ENCODE measurements at places on chromosomes 13 and 19.

DNA sequence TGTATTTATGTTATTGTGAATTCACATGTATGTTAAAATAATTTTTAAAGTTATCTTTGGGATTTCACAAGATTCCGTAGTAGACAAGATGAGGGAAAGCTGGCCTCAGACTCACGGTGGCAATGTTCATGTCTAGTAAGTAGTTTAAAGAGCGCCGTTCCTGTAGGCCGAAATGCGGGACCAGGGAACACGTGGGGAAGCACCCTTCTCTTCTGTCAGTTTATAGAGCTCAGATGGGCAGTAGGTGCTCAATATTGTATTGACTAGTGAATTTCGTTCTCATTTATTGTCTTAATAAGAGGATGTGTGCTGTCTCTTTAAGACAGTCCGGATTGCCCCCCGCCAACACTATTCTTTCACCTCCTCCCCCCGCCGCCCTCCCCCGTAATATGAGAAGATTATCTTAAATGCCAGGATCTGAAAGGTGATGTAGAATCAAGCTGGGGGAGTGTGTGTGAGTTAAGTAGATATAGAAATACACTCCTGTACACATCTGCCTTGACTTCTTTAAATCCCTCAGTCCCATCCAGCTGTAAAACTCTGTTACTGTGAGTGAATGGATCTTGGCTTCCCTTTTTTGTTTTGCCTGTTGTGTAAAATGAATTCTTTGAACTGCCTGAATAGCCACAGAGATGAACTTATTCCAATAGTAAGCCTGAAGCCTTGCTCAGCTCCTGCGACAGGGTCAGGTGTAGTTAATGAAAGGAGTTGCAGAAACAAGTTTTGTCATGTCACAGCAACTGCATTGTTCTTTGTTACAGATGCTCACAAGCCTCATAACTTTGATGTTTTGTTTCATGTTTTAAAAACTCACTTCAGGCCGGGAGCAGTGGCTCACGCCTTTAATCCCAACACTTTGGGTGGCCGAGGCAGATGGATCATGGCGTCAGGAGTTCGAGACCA is 1.3 kb downstream of the LAMP1 start:
- peaks cover 14% of the 10 kb centered on the region for H3K4me1 ChIP-seq
- DNase-seq = no peak
- peak overlapping the region; percentile 78 for H3K27ac ChIP-seq
- H3K4me3 ChIP-seq = peak overlapping the region; percentile 86
- H3K36me3 ChIP-seq = no peaks in the 10 kb centered on the region

DNA sequence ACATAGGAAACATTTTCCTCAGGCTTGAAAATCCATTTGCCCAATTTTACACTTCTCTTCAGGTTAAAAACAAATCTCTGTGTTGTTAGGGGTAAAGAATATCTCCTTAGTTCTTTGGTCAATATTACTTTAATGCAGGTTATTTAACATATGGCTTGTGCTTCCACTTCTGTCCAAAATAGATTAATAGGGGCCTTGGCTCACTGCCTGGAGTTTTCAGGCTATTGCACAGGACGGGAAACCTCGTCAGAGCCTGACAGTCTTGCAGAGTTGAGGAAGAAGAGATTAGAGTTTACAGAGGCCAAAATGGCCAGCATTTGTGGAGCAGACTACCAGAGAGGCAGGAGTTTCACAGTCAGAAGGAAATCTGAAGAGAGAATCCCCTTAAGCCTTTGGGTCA is 863.9 kb upstream of the GPC6 start:
- H3K27ac ChIP-seq = no peak overlapping the region
- H3K36me3 ChIP-seq = no peaks in the 10 kb centered on the region
- no peaks in the 10 kb centered on the region for H3K27me3 ChIP-seq
- H3K4me3 ChIP-seq = no peak overlapping the region
- no peaks in the 10 kb centered on the region for H3K4me1 ChIP-seq

DNA sequence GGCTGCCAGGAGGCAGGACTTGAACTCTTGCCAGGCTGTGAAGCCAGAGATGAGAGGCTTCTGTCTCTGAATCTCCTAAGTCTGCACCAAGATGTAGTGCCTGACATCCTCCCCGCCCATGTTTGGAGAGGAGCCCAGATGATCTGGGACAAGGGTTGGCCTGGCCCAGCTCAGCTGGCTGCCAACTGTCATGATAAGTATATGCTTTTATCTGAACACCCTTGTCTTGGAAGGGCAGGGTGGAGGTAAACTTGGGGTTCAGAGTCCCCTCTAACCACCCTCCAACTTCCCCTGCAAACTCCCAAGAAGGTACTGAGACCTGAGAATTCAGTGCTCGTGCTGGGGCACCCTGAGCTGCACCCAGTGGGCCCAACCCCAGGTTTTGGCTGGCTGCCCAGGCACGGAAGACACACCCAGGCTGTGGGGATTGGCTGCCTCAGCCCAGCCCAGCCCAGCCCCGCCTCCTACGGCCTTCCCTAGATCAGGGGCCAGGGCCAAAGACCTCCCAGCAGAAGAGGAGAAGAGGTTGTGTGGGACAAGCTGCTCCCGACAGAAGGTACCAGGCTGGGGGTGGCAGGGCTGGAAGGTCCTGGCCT is at the start of gene CYP4F12:
Gene CYP4F12 (plus strand): TSS at position 508 of the 596 bp plus-strand sequence. CDS start 443 bp downstream, outside the sequence.
- H3K4me1 ChIP-seq = no peaks in the 10 kb centered on the region
- no peaks in the 10 kb centered on the region for H3K36me3 ChIP-seq
- no peak for DNase-seq
- H3K4me3 ChIP-seq = no peak within 1 kb of the TSS
- no peak within 1 kb of the TSS for H3K27ac ChIP-seq

DNA sequence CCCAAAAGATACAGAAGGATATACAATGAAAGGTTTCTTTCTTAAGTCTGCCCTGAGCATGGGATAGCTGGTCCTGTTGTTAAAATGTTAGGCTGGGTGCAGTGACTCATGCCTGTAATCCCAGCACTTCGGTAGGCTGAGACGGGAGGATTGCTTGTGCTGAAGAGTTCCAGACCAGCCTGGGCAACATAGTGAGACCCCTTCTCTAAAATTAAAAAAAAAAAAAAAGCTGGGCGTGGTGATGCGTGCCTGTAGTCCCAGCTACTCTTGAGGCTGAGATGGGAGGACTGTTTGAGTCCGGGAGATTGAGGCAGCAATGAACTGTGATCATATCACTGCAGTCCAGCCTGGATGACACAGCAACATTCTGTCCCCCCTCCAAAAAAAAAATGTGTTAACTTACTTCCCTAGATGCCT is 52.5 kb upstream of the SHKBP1 start:
- H3K27me3 ChIP-seq = no peaks in the 10 kb centered on the region
- no peaks in the 10 kb centered on the region for H3K36me3 ChIP-seq
- no peaks in the 10 kb centered on the region for H3K4me1 ChIP-seq

DNA sequence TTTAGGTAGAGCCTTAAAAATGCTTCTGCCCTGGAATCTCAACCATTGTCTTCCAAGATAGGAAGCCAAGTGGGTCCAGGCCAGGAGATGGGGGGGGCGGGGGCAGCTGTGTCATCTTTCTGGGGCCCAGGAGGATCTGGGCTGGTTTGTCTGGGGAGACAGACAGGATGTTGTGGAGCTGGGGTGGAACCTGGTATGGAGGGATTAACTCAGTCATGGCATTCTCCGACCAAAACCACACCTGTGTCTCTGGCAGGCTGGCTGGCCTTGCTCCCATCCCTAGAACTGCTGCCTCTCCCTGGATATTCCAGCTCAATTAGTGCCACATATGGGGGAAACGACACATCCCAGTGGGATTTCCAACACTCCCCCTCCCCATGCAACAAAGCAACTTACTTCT is 2.7 kb upstream of the MAP2K7 start:
- H3K36me3 ChIP-seq = no peaks in the 10 kb centered on the region
- peaks cover 26% of the 10 kb centered on the region for H3K4me1 ChIP-seq
- no peak overlapping the region for H3K27ac ChIP-seq
- no peak overlapping the region for H3K4me3 ChIP-seq
- DNase-seq = no peak

DNA sequence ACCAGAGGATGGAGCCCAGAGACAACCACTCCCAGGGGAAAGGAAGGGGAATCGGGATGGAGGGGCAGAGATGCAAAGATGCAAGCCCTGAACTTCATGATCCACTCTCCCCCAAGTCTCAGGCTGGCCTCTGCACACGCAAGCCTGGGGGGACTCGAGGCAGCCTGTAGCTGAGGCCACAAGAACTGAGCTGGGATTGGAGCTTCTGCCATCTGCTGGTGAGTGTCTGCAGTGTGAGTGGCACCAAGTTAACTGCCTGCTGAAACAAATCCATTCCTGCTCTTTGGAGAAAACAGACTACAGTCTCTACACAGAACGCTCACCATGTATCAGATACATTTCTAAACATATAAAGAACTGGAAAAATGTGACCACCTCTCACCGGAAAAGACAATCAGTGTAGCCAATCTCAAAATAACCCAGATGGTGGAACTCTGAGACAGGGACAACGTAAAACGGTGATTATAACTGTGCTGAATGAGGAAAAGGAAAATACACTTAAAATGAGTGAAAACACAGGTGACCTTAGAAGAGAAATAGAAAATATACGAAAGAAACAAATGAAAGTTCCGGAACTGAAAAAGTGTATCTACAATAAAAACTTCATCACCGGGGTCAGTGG is 62.1 kb downstream of the KLF2 start:
- DNase-seq = no peak
- H3K4me3 ChIP-seq = no peak overlapping the region
- H3K36me3 ChIP-seq = peaks cover 27% of the 10 kb centered on the region

DNA sequence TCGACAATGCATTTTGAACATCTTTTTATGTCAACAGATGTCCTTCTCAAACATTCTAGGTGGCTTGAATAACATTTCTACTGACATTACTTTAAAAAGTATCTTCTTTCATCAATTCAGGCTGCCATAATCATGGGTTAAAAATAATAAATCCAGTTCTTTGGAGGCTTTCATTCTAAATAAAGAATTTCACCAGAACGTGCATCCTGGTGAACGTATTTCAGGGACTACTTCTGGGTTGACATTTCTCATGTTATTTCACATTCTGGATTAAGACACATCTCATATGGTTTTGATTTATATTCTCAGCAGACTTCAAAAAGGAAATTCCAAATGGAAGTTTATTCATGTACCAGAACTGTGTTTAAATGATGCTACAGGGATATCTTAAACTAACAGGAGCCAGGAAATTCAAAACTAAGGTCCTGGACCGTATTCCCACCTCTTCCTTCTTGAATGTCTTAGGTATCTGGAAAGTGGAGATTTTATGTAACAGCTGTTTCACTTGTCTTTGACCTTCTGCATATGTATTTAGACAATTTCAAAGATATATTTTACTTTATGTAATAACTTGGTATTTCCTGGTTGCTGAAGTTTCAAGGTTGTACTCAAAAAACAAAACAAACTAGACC is 107.2 kb downstream of the STARD13 start:
- peaks cover 2% of the 10 kb centered on the region for H3K4me1 ChIP-seq
- H3K36me3 ChIP-seq = no peaks in the 10 kb centered on the region
- DNase-seq = no peak
- no peak overlapping the region for H3K27ac ChIP-seq

DNA sequence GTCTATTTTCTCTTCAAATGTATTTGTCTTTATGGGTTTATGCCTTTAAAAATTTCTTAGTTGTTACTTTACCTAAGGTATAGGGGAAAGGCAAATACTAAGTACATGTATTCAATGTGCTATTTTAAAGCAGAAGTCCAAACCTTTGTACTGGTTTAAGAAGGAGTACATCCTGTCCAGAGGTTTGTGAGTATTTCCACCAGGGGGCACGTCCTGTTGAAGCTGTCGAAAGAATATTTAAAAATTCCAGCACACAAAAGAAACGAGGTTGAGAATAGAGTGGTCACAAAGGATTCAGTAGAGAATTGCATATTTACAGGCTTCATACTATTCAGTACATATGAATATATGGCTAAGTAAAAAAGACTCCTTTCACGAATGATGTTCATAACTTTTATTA is 59.8 kb downstream of the URI1 start:
- no peaks in the 10 kb centered on the region for H3K36me3 ChIP-seq
- no peak for DNase-seq
- H3K27ac ChIP-seq = no peak overlapping the region
- no peaks in the 10 kb centered on the region for H3K27me3 ChIP-seq
- no peaks in the 10 kb centered on the region for H3K4me1 ChIP-seq

DNA sequence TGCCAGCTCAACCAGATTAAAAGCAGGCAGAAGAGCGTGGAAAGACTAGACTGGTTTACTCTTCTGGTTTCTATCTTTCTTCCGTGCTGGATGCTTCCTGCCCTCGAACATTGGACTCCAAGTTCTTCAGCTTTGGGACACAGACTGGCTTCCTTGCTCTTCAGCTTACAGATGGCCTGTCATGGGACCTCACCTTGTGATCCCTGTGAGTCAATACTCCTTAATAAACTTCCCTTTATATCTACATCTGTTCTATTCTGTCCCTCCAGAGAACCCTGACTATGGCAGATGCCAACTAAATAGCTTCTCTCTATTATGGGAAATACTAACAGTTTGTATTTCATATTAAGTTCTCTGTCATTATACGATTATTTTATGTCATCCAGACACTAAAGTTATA is 609.1 kb downstream of the LMO7 start:
- H3K4me3 ChIP-seq = no peak overlapping the region
- no peak overlapping the region for H3K27ac ChIP-seq
- H3K4me1 ChIP-seq = no peaks in the 10 kb centered on the region
- DNase-seq = no peak
- H3K27me3 ChIP-seq = no peaks in the 10 kb centered on the region
- no peaks in the 10 kb centered on the region for H3K36me3 ChIP-seq

DNA sequence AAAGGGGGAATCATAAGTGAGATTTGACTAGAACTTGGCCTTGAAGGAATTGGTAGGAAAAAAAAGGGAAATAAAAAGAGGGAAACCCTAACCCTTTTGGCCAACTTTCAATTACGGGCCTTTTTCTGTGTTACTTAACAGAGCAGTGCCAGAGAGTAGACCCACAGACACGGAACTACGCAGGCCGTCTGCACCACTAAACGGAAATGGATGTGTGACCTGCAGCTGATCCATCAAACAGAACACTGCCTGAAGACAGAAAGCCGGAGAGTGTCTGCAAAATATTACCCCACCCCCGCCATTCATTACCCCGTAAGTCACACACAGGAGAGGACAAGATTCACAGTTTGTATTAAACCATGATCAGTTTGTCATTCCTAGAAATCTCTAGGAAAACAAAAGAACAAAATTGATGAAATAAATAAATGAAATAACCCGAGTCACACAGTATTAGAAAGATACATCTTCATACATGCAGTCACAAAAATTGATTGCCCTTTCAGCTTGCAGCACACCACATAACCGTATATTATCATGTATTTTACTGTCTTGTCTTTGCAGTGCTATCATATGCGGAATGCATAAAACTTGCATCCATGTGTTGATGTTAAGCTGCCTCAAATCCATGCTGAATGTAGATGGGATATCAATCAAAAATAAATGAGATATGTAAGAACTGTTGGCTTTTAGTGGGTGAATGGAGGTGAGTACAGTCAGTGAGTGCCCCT is 424.7 kb downstream of the IRS2 start:
- H3K36me3 ChIP-seq = no peaks in the 10 kb centered on the region
- no peak for DNase-seq
- H3K4me1 ChIP-seq = no peaks in the 10 kb centered on the region
- H3K27me3 ChIP-seq = no peaks in the 10 kb centered on the region

GRCh38 chr13:113722921-113723320 is 36.1 kb upstream of the TMEM255B start:
- H3K27ac ChIP-seq = no peak overlapping the region
- H3K27me3 ChIP-seq = no peaks in the 10 kb centered on the region
- no peaks in the 10 kb centered on the region for H3K4me1 ChIP-seq
- no peaks in the 10 kb centered on the region for H3K36me3 ChIP-seq

- DNase-seq = no peak
- H3K36me3 ChIP-seq = no peaks in the 10 kb centered on the region
- H3K27ac ChIP-seq = no peak overlapping the region
- peaks cover 24% of the 10 kb centered on the region for H3K4me1 ChIP-seq
- H3K27me3 ChIP-seq = no peaks in the 10 kb centered on the region
These were observed 2.2 kb downstream of the FLT3LG start for GRCh38 chr19:49475995-49476880.

- no peaks in the 10 kb centered on the region for H3K4me1 ChIP-seq
- no peak for DNase-seq
- no peak overlapping the region for H3K4me3 ChIP-seq
- no peak overlapping the region for H3K27ac ChIP-seq
These were observed 125.2 kb upstream of the OBI1 start for GRCh38 chr13:78784014-78784750.

All from thoracic aorta (tissue), 2 donors.